RWPE2 (cell line): ENCODE measurements at places on chromosomes 7 and 10.

DNA sequence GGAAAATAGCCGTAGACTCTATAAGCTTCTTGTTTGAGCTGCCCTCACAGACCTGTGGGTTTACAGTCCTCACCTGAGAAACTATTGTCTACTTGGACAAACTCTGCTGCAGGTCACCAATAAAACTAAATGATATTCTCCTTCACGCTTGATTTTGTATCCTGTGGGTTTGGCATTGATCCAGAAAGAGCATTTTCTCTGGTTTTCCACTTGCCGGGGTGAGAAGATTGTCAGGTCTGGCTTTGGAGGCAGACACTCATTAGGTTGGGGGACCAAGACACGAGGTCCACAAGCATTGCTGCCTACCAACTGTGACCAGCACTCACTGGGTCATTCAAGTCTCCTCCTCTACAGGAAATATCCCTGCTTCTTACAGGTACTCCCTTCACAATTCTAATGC is 68.5 kb downstream of the CDC14C start:
- no peak for DNase-seq

- no peak for DNase-seq
These were observed 408.8 kb upstream of the SEMA3C start for GRCh38 chr7:81327468-81328266.

- no peak for DNase-seq
These were observed 7.8 kb downstream of the KCND2 start for GRCh38 chr7:120280743-120281142.

GRCh38 chr10:29925771-29926692 is 133.4 kb downstream of the JCAD start:
- DNase-seq: no peak

DNA sequence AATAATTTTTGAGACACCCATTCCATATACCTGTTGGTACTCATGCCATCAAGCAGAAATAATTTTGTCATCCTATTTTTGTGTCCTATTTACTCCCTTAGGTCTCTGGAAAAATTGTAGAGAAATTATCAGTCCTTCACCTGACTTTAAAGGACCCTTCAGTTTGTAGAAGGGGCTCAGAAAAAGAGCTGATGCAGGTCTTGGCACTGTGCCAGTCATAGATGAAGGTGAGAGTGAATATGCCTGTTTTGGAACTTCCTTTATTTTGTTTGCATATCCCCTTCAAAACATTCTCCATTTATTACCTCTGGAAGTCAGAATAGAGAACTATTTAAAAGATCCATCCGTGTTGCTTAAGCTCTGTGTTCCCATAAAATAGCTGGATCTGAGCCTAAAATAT is 321.0 kb upstream of the TPK1 start:
- DNase-seq: no peak

- no peak for DNase-seq
These were observed 154.8 kb upstream of the TMEM196 start for GRCh38 chr7:19928247-19928646.

DNA sequence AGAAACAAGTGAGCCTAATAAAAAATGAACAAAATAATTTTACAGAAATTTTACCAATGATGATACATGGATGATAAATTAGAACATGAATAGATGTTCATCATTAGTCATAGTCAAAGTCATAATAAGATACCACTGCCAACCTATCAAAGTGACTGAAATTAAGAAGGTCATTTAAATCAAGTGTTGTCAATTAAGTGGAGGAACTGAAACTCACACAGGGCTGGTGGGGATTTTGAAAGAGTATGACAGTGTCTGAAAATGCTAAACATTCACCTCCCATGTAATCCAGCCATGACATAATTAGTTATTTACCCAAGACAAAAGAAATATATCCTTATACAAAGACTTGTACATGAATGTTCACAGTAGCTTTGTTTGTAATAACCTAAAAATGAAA is 57.1 kb upstream of the DYNC1I1 start:
- no peak for DNase-seq

DNA sequence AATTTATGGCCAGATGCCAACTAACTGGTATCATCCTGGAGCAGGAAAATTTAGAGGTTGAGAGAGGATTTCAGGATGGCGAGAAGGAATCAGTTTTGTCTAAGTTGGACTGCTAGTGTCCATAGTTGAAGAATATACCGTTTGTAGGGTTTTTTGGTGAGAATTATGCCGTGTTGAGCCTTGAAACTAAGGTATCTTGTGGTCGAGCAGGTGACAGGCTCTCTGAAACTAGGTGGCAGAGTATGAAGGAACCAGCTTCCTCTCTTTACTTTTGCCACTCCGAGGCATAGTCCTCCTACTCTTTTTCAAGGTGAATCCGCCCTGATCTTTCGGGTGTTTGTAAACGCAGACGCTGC is 9.7 kb downstream of the MDFIC start:
- no peak for DNase-seq

DNA sequence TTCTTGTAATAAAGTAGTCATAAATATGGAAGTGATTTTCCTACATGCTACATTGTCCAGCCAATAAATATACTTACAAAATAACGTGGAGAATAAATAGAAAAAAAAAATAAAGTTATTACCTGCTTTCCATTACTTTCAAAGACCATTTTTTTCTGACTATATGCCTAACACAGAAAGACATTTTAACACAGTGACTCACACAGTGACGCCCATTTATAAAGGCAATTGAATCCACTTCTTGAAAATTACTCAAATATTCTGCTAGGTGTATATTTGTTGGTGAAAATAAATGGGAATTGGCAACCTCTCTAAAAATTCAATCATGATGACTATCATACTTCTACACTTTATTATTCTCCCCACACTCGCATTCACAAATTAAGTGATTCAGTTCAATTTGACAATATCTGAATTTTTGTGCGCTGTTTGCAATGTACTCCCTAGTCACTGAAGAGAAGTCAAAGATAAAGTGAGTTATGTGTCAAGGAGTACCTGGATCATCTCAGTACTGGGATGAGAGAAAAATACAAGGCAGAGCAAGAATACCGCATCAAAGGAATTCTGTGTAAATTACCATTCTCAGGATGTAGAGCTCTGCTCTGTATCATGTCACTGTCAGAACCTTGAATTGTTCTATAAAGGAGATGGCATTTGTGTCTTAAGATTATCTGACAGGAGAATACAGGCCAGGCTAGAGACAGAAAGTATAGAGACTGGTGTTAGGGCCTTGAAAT is 642.7 kb downstream of the IPMK start:
- no peak for DNase-seq

- no peak for DNase-seq
These were observed 3.6 kb downstream of the BLVRA start for GRCh38 chr7:43761938-43762692.

GRCh38 chr10:126203746-126204145 is 184.5 kb downstream of the ADAM12 start:
- no peak for DNase-seq

DNA sequence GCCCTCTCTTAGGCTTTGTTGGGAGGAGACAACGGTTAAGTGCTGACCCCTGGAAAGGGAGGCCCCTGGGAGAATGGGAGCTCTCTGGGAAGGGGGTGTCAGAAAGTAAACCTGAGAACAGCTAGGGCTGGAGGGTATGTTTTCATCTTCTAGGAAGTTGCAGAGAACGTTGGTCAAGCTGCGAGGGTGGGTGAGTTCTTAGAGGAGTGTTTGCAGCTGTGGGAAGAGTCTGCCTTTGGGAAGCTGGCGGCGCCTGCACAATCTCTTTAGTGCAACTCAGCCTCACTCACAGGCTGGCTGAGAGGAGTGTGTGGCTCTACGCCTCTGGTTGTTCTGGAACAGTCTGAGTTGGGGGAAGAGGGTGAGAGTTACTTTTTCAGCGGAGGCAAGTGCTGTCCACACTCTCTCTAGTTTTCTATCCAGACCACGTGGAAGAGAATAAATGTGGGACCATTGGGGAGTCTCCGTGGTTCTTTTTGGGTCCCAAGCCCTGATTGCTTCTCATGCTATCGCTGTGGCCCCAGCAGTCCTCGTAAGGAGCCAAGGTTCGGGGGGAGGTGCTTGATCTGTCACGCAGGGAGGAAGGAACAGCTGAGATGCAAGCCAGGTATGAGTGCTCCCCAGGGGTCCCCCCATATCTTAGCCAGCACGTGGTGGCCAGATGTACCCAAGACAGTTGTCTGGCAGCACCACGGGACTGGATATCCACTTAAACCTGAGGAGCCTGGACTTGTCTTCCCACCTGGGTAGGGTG is 237.2 kb downstream of the BUB3 start:
- DNase-seq: no peak

DNA sequence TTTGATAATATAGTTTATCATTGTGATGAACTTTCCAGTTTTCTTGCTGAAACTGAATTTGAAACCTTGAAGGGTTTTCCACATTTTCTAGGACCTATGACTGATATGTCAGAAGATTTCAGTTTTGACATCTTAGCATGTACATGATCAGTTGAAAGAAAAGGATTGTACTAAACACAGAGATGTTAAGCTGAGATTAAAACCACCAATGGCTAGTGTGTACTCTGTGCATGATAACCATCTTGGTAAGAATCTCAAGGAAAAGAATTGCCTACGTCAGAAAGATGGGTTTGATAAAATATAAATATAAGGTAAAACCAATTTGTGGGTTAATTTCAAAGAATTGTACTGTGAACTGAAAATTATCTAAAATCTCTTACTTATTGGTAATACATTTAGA is 776.4 kb downstream of the GATA3 start:
- DNase-seq: no peak
